SJSA1 (cell line): ENCODE measurements at places on chromosomes 3 and 15.

DNA sequence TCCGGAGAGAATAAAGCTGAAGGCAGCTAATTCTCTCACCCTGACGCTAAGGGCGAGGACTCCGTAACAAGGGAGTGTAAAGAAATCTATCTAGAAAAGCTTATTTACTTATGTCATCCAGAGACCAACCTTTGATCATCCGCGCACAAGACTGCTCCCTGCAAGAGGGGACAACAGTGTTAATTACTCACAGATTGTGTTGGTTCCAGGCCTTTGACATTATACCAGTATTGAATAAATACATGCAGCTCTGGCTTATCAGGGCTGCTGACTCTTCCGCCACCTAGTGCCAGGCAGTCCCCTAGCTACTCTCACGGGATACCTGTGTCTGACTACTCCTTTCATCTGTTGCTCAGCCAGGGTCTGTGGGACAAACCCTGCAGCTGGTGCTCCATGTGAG is 211.7 kb downstream of the DTWD1 start:
- DNase-seq = no peak

DNA sequence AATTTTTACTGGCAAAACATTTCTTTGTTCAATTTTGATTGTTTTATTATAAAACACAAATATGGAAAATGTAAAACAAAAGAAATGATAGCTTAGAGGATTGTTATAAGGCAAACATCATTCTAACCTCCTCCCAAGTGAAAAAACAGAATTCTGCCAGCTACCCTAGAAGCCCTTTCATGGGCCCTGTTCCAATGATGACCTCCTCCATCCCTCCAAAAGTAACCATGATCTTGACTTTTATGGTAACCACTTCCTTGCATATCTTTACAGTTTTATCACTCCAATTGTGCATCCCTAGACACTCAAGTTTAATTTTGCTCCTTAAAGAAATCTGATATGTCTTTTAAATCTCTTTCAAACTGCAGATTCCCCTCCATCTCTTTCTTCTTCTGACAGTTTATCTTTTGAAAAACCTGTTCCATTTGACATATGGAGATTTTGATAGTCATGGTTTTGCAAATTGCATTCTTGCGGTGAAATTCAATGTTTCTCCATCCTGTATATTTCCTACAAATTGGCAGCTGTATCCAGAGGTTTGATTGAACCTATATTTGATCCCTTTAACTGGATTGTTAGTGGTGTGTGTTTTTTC is 27.0 kb upstream of the TNFAIP8L3 start:
- no peak for DNase-seq

- DNase-seq = no peak
Measured at GRCh38 chr3:189677667-189678066, 46.5 kb downstream of the TP63 start.

- DNase-seq = no peak
Measured at GRCh38 chr3:169356284-169356955, 307.1 kb downstream of the MECOM start.

DNA sequence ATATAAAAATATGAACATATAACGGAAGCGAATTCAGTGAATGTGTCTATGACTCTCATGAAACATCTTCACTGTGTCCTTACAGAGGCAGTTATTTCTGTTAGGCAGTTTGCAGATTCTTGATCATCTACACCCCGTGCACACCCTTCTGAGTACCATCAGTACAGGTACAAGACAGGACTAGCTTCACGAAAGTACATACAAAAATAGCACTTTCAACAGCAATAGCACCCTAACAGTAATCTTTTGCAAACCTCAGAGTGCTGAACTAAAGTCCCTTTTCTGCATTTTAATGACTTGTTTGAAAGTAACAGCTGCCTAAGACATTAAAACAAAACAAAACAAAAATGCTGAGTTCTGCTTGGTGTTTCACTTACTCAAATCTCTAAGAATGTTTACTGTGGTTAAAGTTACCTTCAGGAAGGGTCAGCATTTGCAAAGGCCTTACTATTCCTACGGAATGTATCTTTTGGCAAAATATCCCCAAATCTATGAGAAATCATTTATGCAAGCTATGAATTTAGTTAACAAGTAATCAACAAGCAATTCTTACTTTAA is 104.1 kb downstream of the CNTN3 start:
- DNase-seq = no peak

- DNase-seq = no peak
Measured at GRCh38 chr3:42498034-42498433, 4.4 kb upstream of the VIPR1 start.

- DNase-seq = no peak
Measured at GRCh38 chr3:72077473-72078259, 292.7 kb upstream of the PROK2 start.

DNA sequence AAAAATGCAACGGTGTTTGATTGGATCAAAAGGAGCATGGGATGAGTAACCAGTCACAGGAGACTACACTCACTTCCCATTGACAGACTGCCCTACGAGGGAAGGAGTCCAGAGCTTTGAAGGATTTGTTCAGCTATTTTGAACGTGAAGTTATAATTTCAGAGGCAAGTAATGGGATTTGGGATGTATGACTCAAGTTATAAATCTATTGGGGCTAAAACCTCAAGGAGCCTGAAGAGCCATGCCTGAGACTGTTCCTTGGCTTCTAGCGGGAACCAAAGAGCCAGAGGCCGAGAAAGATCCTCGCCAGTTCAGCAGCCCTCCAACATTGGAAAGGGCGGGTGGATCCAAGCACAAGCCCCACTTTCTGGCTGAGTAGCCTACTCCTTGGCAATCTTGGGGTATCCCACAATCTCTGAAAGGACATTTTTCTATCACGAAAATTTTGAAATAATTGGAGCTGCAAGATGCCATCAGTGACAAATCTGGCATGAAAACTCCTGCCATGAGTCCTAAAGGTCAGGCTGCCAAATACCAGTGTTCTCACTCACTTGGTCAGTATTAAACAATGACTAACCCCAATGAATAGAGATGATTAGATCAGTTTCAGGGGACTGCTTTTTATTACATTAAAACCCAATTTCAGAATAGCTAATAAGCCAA is 48.6 kb upstream of the SLCO2A1 start:
- DNase-seq = no peak

DNA sequence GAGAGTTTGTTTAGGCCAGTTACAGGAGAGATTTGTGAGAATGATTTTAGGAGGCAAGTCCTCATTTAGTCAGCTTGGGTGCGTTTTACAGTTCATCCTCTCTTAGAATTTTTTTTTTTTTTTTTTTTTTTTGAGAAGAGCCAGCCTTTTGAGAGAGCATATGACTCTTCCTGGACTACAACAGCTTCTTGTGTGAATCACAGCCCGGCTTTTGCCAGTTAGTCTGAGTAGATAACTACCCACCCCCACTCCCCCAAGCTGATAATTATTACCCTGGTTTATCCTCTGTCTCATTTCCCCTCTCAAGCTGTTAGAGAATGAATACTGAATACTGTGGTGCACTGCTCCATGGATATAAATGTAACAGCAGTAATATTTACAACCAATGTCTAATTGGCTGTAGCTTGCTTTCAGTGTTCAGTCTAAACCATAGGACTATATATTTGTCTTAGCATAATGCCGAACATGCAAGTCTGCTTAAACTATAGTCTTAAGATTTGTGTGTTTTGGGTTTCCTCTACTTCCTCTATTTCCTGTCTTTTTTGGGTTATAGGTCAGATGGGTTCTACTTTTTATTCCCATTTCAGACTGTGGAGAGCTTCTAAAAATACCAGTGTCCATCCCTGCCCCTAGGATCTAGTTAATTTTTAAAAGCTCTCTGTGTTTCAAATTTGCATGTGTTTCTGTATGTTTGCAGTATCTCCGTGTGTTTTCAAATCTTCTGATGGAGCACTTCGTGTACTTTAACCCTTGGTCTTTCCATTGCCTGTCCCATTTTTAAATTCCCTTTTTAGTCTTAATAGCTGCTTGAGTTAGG is 8.0 kb downstream of the CHD2 start:
- peak; percentile 78 for DNase-seq

DNA sequence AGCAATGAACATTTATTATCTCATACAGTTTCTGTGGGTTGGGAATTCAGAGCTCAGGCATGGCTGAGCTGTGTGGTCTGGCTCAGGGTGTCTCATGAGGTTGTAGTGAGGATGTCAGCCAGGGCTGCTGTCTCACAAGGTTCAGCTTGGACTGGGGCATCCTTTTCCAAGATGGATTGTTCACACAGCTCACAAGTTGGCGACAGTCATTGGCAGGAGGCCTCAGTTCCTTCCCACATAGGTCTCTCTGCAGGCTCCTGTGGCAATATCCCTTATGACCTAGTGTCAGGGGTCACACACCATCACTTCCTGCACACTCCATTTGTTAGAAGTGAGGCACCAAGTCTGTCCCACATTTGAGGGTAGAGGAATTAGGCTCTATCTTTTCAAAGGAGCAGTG is 56.0 kb downstream of the RPLP1 start:
- no peak for DNase-seq

DNA sequence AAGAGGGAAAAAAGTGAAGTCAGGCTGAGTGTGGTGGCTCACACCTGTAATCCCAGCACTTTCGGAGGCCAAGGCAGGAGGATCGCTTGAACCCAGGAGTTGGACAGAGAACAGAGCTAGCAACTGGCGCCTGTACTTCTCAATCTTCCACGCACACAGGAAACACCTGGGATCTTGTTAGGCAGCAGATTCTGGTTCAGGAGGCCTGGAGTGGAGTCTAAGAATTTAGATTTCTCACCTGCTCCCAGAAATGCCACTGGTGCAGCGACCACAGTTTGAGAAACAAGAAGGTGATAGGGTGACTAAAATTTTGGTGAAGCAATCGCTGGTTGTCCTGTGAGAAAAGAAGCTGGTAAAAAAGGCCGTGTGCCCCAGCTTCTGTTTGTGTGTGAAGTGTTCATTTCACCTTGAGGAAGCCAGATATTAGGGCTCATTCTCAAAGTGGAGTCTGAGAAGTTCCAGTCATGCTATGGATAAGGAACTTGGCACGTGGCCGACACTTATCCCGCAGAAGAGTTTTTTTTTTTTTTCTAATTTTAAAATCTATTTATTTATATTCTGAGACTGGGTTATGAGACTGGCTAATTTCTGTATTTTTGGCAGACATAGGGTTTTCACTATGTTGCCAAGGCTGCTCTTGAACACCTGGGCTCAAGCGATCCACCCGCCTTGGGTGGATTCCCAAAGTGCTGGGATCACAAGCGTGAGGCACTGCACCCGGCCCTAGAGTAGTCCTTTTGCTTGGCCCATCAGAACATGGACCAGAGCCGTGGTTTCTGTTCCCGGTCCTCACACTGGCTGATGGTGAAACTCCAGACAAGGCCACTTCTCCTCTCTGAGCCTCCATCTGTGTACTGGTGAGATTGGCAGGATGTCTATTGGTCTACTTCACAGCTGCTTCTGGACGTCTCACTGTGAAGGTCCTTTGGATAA is 324.6 kb upstream of the PROK2 start:
- no peak for DNase-seq

GRCh38 chr3:58693940-58694850 is 27.6 kb upstream of the FAM3D start:
- no peak for DNase-seq

DNA sequence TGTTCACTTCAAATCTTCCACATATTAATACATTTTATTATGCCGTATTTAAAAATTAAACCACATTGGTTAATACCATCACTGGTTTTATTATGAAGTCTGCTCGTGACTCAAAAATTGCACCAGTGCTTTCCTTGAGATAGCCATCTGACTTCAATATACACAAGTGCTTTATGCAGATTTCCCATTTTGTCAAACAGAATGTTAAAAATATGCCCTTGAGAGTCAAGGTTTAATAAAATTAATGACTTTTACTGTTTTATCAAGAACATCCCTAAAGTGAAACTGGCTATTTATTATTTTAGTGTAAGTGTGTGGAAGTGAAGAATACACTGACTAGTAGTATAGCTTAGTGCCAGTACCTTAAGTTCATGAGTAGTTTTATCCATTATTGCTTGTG is 139.3 kb upstream of the SOX2 start:
- DNase-seq = no peak

GRCh38 chr3:142019794-142020320 is 129.5 kb downstream of the TFDP2 start:
- no peak for DNase-seq

DNA sequence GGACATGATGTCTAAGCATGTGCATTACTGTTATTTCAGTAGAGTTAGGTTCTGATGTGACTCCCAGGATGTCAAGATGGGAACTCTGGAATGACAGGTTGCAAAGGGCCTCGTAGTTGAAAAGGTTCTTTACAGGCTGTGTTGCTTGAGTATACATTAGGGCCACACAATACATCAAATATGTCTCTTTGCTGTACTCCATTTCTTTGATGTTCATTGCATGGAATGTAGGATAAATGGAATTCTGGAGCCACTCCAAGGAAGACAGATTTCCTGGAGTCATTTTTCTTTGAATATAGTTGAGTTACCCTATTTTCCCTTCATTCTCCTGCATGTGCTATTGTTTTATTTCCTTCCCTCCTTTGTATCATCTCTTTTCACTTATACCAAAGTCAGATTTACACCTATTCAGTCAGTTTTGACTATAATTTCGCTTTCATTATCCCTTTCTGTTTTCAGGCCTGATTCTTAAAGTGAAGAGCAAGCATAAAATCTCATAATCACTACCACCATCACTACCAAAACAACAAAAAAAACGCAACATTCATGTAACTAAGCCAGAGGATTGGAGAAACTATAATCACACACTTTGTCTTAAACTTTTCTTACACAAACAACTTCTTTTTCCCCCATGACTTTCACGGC is 61.2 kb upstream of the PTX3 start:
- no peak for DNase-seq

DNA sequence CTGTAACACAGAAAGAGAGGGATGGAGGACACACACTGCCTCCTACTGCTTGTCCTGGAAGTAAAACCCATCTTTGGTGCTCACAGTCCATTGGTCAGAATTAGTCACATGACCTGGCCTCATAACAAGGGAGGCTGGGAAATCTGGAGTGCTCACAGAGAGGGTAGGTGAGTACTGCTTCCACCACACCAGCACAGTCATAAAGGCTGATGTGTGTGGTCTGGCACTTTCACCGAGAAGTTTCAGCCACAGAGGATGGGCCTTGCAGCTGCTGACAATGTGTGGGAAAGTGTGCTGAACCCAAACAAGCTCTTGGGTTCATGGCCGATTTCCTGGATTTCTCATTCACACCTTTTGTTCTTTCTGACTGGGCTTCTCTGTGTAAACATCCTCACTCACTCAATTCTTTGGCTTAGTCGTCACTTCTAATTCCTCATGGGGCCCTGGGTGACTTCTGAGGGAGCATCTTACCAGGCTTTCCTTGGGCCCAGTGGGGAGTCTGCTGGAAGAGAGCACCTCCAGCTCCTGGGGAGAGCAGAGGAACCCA is 100.7 kb downstream of the ASB7 start:
- peak; percentile 93 for DNase-seq

- DNase-seq = no peak
Measured at GRCh38 chr3:138127636-138128365, 4.4 kb downstream of the A4GNT start.

DNA sequence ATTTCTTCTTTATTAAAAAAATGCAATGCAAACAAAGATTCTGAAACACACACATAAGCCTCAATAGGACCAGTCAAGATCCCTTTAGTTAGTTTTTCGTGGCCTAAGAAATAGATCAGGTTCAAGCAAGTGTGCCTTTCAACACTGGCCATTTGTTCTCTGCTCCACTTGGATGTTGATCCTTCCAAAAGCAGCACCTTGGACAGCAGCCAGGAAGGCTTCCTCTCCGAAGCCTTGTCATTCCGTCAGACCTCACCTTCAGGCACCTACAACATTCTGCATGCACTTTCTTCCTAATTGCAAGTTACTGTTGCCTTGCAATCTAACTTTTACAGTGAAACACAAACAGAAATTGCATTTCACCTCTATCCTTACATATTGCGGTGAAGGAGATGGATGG is 155.9 kb upstream of the FEZF2 start:
- no peak for DNase-seq
